SJSA1 (cell line): ENCODE measurements at places on chromosomes 2 and 18.

DNA sequence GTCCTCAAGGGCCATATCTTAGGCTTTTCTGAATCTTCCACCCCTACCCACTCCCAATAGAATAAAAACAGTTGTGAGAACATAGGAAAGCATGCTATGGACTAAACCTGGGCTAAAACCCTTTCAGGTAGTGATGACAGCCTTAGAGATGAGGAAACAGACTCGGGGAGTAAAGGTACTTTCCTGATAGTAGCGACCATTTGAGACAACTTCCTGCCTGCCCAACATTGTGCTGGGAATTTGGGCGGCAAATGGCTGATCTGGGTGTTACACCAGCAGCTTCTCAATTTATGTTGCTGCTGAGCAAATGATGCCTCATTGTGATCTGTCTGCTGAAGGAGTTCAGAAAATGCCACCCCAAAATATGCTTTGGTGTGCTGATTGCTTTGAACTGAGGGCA is 66.6 kb downstream of the TMEM17 start:
- DNase-seq, result no peak

DNA sequence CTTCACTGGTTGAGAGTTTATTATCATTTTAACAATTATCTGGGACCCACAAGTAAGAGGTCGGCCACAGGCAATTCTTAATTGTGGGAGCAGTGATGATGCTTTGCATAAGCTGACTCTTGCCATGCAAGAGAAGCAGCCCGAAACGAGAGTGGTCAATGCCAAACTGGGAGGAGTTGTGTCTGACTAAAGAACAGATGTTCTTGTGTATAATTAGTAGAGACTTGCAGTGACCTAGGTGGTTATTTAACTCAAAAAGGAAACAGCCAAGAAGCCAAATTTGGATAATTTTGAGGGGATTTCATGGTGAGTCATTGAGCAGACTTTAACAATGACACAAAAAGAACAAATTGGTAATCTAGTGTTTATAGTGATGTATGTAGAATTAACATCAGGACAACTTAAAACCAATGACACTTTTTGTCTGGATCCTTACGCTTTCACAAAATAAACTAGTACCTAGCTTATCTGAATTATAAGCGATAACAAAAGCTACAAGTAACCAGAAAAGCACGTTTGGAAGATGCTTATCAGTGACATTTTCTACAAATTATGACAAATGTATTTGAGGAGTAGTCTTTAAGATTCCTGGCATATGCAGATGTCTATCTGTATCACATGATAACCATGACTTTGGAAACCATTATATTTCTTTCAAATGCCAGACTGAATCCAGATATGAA is 184.7 kb upstream of the DLGAP1 start:
- no peak for DNase-seq

GRCh38 chr2:38631976-38632375 is 29.2 kb upstream of the HNRNPLL start:
- DNase-seq, result peak; percentile 4

- DNase-seq, result no peak
Observed at GRCh38 chr18:36265015-36265414, 32.5 kb upstream of the FHOD3 start.

DNA sequence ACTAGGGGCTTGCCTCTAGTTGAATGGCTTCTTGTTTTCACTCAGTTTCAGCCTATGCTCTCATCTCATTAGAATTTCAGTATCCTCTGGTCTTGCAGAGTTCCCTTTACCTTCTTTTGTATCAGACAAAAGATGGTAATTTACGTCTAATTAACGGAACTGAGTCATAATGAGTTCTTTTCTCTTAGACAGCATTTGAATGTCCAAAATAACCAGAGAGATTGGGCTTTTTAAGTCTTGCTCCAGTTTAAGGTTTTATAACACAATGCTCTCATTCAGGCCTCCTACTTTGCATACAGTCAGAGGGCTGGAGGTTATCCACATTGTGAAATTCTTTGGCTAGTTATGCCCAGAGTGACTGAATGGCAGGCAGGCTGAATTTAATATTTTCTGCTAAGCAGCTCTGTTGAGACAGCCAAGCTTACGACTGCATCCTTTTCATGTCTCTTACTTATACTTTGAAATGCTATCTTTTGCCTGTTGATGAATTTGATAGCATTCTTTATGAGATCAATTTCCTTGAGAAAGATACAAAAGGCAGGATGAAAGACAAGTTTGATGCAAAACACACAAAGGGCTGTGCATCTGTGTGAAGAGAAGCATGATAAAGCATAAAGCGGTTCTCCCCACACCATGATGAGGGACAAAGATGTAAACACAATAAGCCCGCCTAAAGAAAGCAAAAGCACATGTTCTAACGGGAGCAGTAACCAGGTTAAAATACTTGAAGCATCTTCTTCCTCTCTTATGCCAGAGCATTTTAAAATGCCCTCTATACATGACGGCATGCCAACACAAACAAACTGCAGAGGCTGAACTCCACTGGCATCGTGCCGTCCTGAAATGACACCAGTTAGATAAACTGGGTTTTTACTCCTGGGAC is 90.0 kb downstream of the CDH2 start:
- DNase-seq, result peak; percentile 42

DNA sequence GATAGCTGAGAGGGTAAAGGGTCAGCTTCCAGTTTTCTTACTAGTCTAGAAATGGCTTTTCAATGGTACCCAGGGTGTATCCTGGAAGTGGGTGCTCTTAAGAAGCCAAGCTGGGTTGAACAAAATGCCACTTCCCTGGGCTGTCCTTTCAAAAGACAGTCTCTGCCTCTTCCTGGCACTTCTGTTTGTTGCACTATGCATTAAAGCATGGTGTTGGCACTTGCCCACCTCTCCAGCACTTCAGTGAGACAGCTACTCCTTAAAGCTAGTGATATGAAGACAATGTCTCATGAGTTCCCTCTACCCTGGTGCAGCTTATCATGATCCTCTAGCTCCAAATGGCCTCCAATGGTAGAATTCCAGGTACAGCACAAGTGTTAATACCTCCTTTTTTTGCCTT is 74.3 kb upstream of the IGFBP5 start:
- DNase-seq, result no peak

GRCh38 chr2:1032030-1032429 is 81.4 kb downstream of the SNTG2 start:
- DNase-seq, result no peak

DNA sequence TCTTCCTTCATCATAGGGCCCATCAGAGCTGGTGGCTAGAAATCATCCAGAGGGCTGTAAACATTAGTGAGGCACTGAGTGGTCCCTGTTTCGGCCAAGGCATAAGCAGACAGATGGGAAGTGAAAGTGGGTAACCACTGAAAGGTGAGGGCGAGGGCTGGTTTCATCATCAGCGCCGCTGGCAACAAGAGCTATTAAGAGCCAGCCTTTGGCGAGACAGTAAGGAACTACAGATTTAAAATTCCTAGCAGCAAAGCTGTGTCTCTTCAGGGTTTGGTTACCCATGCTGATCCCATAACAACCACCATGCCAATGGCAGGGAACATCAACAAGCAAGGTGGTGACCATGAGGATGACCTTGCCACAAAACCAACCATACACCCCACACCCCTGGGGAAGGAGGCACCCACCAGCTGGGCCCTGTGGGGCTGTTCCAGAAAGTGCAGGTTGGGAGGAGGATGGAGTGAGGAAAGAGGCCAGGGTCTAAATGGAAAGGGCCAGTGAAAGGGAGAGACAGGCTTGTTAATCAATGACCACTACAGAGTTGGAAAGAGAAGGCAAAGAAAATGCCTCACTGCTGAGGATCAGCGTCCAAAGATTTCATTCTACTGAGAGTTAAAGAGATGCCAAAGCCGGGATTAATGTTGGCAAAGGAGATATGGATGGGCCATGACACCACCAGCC is 9.0 kb upstream of the SLC20A1 start:
- no peak for DNase-seq

DNA sequence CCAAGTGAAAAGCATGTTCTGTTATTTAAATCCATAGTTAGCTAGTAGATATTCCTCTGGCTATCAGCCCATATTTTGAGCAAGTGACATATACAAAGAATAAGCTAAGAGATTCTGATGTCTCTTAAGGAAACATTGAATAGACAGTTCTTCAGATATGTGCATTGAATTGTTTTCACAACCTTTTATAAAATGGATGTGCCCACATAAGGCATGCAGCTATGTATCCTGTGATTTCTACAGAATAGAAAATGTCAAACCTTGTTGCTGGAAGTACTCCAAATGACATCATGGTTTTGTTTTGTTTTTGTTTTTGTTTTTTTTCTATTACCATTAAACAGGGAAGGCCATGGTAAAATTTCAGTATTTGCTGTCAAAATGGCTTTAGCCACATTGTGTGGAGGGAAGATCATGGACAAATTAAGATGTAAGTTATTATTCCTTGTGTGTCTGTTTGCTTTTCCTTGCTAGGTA is 95.8 kb downstream of the DTNA start:
- DNase-seq, result no peak

- no peak for DNase-seq
Observed at GRCh38 chr2:216464104-216464720, 34.4 kb upstream of the RPL37A start.
